Fibroblast of upper back skin (primary cell): ENCODE measurements at places on chromosomes 7 and 10.

GRCh38 chr7:75943864-75944263 is 28.9 kb downstream of the POR start:
- no peak for DNase-seq

DNA sequence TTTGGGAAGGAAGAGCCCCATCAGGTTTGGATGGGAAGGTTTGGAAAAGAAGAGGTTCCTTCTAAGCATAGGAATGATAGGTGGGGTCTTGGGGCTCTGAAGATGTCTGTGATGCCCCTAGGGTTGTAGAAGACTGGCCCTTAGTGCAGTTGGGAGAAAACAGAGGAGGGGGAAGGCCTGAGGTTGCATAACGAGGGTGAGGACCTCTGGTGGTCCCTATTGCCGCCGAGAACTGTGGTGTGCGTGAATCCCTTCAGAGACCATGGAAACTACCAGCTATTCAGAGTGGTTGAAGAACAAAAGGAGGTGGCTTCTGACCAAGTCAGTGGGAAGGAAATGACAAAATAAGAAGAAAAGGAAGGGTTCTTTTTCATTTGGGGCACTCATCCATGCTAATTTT is 3.1 kb upstream of the PKD2L1 start:
- DNase-seq = no peak

DNA sequence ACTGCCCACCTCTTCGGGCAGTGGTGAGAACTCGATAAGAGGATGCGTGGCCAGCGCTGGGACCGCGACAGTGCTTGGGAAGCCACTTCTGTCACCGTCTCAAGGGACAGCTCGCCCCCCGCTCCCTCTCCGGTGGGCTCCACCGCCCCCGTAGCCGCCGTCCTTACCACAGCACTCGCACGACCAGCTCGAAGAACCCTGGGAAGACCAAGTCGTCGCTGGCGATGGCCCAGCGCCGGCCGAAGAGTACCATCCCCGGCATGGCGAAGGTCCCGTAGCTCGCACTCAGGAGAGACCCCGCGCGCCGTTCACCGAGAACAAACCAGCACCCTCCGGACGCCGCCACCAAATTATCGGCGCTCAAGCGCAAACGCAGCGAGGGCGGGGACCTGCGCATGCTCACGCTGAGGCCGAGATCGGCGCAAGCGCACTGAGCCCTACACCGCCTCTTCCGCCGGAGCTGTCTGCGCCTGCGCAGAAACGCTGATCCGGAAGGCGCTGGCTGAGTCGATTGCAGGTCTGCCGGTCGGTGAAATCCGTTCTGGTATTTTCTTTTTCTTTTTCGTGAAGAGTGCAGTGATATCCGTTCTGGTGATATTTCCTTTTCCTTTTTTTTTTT is at the start of gene DAGLB:
TSS of gene DAGLB (minus strand) at position 374 of the 619 bp plus-strand sequence. CDS start at position 262, 112 bp downstream.
- peak; percentile 89 for DNase-seq

DNA sequence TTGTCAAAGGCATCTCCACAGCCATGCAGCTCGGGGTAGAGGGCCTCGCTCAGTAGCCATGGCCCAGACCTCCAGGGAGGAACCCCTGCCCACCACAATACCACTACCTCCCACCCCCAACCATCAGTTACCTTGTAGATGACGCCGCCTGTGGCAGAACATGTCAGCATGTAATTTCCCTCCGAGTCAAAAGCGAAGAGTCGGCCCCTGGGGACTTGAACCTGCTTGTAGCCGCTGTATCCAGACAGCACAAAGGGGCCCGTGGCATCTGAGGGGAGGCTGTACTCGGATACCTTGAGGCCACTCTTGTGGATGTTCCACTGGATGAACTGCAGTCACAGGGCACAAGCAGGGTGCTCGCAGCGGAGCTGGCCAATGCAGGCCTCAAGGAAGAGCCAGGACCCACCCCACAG is 16.3 kb upstream of the CYREN start:
- DNase-seq = no peak
